ENCODE measurements at places on chromosomes 11 and 22. TPM values are rescaled to one million over a fixed set of nuclear protein-coding genes. Genes with fewer than 3 reads are reported as not detected.

The OR10D3 gene
- total RNA-seq, result 0.23 TPM

The HPX gene
- 3.9 TPM for total RNA-seq

The IRF7 gene
- 16.8 TPM for total RNA-seq

The OR56A1 gene
- total RNA-seq, result 0.15 TPM

The EI24 gene
- total RNA-seq, result 102 TPM

The TSSK2 gene
- not detected for total RNA-seq

DNA sequence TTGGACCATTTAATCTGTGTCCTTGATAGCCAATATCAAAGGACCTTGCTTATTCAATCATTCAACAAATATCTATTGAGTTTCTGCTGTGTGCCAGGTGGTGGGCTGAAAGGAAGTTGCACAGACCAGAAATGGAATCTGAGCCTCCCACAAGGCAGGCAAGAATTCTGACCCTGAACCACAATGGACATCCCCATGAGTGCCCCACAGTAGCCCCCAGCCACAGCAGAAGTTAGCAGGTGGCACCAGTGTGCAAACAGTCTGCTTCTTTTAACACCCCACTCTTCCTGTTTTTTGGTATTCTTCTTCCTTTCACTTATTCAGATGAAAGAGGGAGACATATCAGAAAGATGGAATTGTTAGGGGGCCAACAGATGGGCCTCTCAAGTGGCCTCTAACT, 12.2 kb upstream of the SERPING1 start:
- DNase-seq, result no peak

GRCh38 chr11:34348919-34349318, 8.9 kb downstream of the ABTB2 start:
- DNase-seq, result no peak

GRCh38 chr11:109374441-109374840, 47.5 kb upstream of the C11orf87 start:
- DNase-seq, result no peak

- DNase-seq, result no peak
Measured at GRCh38 chr11:121453589-121454299, 977 bp upstream of the SORL1-AS1 start.

GRCh38 chr11:48040830-48041444, 60.6 kb downstream of the PTPRJ start:
- peak; percentile 61 for DNase-seq

GRCh38 chr11:121159741-121160140, 58.7 kb downstream of the TECTA start:
- DNase-seq, result no peak

DNA sequence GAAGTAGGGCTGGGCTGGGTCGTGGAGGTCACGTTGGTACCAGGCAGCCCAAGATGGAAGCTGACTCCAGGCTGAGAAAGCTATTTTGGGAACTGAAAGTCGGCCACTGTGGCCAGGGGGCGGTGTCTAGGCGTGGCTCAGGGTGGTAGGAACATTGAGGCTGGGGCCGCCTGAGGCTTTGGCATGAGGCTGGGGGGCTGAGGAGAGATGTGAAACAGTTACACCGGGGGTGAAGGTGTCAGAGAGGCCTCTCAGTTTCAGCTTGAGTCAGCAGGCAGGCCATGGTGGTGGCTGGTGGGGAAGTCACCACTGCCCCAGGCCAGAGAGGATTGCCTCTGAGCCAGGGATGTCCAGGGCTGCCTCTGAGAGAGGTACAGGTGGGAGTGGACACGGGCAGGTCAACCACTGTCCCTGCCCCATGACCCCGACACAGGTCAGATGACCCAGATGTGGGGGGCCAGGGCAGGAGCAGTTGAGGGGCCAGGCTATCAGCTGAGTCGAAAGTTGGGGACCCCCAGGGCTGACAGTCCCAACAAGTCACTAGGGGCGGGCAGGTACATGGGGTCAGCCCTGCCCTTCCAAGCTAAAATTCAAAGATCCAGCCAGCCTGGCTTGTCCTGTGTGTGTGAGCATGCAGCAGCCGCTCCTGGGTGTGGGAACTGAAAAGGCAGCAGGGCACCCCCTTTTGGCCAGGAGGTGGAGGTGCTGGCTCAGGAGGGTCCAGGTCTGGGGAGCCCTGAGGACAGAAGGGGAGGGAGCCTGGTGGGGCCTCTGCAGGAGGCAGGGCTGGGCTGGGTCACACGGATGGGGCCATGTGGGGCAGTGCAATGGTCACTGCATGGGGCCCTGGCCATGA, 7.2 kb downstream of the KCNK7 start:
- peak; percentile 89 for DNase-seq

DNA sequence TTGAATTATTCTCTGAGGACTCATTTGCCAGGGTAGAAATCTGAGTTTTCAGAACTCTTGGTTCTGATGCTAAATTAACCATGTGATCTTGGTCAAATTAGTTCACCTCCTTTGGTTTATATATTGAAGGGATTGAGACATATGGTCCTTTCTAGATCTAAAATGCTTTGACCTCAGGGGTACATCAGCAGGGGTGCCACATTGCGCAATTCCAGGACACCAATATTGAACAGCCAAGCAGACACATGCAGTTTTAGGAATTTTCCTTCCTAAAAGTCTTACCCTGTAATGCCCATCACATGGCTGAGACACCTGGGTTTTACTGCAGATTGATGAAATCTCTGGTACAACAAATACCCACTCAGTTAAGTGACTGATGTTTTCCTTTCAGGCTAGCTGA, 254.4 kb upstream of the NCAM1 start:
- DNase-seq, result no peak

DNA sequence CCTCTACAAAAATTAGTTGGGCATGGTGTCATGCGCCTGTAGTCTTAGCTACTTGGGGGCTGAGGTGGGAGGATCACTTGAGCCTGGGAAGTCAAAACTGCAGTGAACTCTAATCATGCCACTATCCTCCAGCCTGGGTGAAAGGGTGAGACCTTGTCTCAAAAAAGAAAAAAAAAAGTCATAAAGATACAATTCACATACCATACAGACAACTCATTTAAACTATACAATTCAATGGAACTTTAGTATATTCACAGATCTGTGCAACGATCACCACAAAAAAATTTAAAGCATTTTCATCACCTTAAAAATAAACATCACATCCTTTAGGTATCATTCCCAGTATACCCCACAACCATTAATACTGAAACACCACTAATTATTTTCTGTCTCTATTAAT, 201.2 kb downstream of the PGR start:
- no peak for DNase-seq

GRCh38 chr22:44024288-44024921, at the start of gene PARVB:
TSS of gene PARVB (plus strand) at chr22:44024302. CDS start at chr22:44024340, 38 bp downstream.
- peak; percentile 66 for DNase-seq

DNA sequence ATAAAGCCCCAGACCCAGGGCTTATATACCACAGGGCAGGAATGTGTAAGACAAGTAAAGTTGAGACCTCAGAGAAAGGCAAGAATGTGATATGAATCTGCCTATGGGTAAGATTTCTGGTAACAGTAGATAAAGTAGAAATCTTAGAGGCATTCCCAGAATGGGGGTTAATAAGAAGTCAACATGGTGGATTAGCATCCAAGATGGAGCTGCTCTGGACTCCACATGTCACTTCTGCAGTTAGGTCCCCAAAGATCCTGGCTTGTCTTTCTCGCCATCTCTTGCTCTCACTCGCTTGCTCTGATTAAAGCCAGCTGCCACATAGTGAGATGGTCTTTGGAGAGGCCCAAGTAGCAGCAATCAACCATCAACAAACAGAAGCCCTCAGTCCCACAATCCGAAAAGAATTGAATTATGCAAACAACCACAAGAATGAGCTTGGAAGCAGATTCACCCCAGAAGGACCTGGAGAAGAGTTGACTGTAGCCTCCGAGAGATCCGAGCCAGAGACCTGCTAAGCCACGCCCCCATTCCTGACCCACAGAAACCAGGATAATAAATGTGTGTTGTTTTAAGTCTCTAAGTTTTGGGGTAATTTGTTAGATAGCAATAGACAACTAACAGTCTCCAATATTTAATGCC, 5.4 kb upstream of the C11orf86 start:
- DNase-seq, result no peak

- DNase-seq, result peak; percentile 59
Measured at GRCh38 chr11:62539238-62539925, 7.2 kb downstream of the AHNAK start.

DNA sequence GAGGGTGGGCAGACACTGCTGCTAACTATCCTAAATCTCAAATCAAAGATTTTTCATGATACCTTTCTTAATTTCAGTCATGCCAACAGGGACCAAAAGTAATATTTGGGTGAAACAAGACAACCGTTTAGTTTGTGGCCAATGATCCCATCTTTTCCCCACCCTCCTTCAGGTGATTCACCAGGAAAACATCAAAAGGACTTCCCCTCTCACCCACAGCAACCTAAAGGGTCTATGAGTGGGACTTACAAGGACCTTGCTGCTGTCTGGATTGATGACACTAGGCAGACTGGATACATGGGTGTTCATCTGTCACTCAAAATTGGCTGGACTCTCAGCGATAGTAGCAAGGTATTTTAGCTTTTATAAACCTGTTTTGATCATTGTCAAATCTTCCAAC, 62.0 kb upstream of the ZC3H12C start:
- no peak for DNase-seq

DNA sequence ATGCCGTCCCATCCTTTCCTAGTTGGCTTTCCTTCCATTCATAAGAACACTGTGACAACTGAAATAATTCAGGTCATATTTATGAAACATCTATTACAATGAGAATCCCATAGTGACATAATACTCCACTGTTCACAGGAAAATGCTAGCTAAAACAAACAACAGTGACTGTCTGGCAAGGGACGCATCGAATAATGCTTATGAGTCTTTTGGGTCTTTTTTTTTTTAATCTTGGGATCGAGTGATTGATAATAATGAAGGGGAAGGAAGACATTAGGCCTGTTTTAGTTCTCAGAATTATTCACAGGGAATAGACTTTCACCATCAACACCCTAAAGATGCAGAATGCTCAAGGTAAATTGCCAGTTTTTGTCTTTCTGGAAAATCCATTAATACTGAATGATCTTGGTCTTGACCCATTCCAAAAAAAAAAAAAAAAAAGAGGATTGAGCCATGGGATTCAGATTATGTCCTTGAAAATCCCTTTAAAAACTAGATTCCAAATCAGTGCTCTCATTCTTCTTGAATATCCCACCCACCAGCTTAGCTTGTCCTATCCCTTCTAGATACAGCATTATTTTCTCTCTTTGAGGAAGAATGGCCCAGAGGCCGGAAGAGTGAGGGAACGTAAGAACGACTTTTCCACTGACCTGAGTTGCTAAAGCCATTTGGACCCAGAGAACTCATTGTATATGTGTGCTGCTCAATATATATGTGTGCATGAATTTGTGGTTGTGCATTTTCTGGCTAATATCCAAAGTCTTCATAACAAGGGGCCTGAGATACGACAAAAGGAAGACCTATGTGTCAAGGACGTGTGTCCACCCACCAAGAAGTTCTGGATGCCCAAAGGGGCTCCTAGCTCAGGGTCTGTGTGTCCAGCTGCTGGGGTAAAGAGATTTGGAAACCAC, 35.2 kb upstream of the CREB3L1 start:
- no peak for DNase-seq

DNA sequence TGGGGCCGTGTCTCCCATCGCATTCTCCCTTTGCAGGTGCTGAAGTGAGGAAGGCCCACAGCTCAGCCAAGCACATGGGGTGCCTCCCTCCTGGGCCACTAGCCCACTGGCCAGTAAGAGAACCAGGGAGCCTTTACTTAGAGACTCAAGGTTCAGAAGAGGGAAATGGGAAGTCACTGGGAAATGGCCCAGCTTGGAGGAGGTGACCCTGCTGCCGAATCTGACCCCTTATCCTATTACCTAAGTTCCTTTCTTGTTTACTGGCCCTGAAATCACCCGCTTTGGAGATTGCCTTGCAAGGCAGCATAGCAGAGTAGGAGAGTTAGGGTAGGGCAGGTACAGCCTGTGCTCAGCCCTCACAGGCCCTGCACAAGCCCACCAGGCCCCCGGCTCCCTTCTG, 24.4 kb downstream of the UPB1 start:
- no peak for DNase-seq
